ENCODE measurements at places on chromosomes 3 and 15.
A peak's percentile ranks its signal among the peaks of the same experiment; 100 is the strongest.

GRCh38 chr15:73753250-73754130 is at the start of gene INSYN1:
Gene INSYN1 (minus strand): TSS chr15:73753351. CDS start chr15:73751130, 2,221 bp downstream.
- peaks cover 9% of the 10 kb centered on the region for H3K27me3 ChIP-seq
- H3K36me3 ChIP-seq, result no peaks in the 10 kb centered on the region
- no peak within 1 kb of the TSS for H3K27ac ChIP-seq
- H3K4me1 ChIP-seq, result peaks cover 7% of the 10 kb centered on the region
- DNase-seq, result peak; percentile 59

GRCh38 chr3:100155128-100155527 is 40.8 kb upstream of the FILIP1L start:
- H3K36me3 ChIP-seq, result no peaks in the 10 kb centered on the region
- H3K27me3 ChIP-seq, result no peaks in the 10 kb centered on the region
- H3K27ac ChIP-seq, result no peak overlapping the region
- no peak overlapping the region for H3K4me3 ChIP-seq
- peaks cover 8% of the 10 kb centered on the region for H3K4me1 ChIP-seq
- no peak for DNase-seq

GRCh38 chr3:64008487-64009351 is 14.6 kb downstream of the PSMD6 start:
- H3K27ac ChIP-seq, result no peak overlapping the region
- no peaks in the 10 kb centered on the region for H3K36me3 ChIP-seq
- H3K4me3 ChIP-seq, result no peak overlapping the region

- DNase-seq, result no peak
- no peaks in the 10 kb centered on the region for H3K4me1 ChIP-seq
Measured at GRCh38 chr15:29687939-29688505, 134.2 kb downstream of the TJP1 start.

DNA sequence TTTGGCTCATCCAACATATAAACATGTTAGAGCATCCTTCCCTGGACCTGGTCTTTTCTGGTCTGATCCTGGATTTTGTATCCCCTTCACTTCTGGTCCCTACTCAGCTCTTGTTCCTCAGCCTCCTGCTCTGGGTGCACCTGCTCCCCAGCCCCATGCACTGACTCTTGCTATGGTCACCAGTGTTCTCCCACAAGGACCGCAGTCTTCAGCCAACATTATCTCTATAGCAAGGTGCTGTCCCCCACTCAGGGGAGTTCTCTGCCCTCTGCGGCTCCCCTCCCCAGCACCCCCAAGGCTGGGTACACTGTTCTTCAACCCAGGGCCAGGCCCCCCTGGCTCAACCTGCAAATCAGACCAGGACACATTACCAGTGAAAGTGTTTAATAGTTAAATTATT is 80.2 kb downstream of the SEC22A start:
- no peak overlapping the region for H3K27ac ChIP-seq
- peak; percentile 4 for DNase-seq

All from adrenal gland (tissue), 19 donors.